ENCODE measurements at places on chromosomes 1 and 21.

DNA sequence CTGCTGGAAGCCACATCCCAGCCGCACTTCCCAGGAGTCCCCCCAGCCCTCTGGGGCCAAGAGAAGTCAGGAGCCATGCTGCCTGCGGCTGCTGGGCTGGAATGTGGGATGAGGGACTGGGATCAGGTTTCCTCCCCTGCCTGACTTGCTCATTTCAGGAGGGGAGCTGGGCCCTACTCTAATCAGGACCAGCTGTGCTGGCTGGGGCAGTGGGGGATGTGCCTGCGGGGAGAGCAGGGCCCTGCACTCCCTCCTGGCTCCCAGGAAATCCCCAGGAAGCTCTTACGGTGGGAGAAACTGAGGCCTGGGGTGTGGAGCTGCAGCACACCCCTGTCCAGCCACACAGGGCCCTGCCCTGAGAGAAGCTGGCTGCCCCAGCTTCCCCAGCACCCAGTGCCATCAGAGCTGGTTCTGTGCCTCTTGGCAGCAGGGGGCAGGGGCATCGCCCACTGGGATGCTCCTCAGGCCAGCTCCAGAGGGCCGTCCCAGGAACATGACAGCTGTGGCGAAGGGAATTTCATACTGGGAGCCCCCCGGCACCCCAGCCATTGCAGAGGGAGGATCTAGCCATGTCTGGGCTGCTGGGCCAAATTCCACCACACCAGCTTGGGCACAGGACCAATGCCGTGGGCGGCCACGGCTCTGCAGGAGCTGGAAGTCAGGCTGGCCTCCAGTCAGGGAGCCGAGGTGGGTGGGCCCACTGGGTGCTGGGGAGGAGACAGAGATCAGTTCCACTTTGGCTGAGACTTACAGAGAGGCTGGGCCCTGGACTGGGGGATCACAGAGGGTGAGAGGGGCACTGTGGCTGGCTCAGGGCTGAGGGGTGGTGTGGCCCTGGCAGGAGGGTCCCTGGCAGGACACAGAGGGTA, 21.3 kb upstream of the PRSS38 start:
- DNase-seq = no peak

GRCh38 chr1:19003371-19004290, 47.2 kb upstream of the IFFO2 start:
- DNase-seq = peak; percentile 9

GRCh38 chr1:7140251-7140650, 355.0 kb downstream of the CAMTA1 start:
- no peak for DNase-seq

GRCh38 chr1:30986755-30987154, 78.2 kb upstream of the SDC3 start:
- no peak for DNase-seq

- DNase-seq = no peak
Measured at GRCh38 chr1:24767351-24767750, 22.1 kb downstream of the CLIC4 start.

- no peak for DNase-seq
Measured at GRCh38 chr1:97796711-97797110, 124.1 kb downstream of the DPYD start.

- no peak for DNase-seq
Measured at GRCh38 chr1:219931033-219931432, 2.7 kb upstream of the SLC30A10 start.

- no peak for DNase-seq
Measured at GRCh38 chr1:180966312-180966711, 53.6 kb downstream of the KIAA1614 start.

DNA sequence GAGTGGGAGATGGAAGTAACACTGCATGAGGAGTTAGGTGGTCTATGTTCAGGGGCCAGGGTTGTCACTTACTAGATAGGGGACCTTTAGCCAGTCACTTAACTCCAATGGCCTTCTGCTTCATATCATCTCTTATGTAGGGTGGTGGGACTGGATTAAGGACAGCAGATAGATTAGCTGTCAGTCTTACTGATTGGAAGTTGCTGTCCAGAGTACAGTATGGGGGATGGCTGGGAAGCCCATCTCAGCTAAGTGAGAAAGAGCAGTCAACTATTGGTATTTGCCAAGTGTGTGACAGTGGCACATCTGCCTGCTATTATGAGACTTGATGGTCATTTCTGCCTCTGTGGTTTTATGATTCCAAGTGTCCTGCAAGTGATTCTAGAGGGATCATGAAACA, 130.9 kb downstream of the FGGY start:
- DNase-seq = no peak

DNA sequence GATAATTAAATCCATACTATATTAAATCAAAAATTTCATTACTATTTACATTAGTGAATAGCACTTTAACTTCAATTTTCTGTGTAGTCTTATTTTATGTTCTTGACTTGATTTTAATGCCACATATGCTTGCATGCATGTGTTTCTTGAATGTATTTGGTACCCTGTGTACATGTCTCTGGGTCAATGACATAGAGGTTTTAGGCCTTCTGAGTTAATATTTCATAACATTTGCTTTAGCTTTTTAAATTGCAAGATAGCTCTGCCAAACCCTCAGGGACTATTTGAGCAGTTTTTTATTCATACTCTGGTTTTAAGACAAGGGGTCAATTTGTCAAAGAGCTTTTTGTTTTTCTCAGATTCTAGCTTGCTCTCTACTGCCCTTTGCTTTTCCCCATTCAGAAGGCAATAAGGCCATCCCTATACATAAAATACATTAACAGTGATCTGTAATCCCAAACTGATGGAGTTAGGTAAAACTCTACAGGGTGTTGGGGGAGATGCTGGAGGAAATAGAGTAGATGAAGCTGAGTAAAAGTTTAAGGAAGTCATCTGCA, 5.0 kb downstream of the MLLT11 start:
- no peak for DNase-seq

DNA sequence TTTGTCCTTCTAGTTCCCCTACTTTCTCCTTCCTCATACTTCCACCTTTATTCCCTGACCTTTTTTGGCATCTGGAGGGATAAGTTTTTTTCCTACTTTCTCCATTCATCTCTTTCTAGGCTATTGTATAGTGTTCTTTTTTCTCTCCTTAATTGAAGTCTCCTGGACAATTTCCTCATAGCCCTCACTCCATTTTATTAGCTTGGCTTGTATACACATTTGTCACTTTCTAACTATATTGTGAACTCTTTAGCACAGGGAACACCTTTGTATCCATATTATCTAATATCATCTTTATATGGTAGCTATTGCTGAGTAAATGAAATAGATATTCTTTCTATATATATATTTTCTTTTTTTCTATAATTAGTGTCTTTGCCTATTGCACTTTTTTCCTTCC, 47.6 kb downstream of the TMED5 start:
- DNase-seq = no peak

DNA sequence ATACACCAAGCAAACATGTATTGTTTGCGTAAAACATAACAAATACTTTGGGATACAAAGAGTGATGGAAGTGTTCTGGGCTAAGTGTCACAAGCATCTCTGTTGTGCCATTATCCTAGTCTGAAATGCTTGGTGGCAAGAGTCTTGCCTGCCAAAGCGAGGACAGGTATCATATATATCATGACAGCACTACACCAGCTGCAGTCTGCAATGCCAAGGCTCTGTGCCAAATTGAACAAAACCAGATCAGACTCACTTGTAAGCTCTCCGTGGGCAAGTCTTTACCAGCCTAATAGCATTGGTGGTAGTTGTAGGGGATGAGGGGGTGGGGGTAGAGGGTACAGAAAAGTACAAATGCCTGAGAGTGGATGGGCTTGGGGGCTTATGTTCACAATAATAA, 119.2 kb downstream of the RWDD3 start:
- DNase-seq = no peak

GRCh38 chr1:206002871-206003801, at the start of gene RAB7B:
Gene RAB7B, minus strand, starts transcription at chr1:206003395. Its CDS starts 9,260 bp downstream, at chr1:205994135.
- DNase-seq = peak; percentile 80

GRCh38 chr1:29520571-29521437, 284.5 kb downstream of the PTPRU start:
- no peak for DNase-seq

DNA sequence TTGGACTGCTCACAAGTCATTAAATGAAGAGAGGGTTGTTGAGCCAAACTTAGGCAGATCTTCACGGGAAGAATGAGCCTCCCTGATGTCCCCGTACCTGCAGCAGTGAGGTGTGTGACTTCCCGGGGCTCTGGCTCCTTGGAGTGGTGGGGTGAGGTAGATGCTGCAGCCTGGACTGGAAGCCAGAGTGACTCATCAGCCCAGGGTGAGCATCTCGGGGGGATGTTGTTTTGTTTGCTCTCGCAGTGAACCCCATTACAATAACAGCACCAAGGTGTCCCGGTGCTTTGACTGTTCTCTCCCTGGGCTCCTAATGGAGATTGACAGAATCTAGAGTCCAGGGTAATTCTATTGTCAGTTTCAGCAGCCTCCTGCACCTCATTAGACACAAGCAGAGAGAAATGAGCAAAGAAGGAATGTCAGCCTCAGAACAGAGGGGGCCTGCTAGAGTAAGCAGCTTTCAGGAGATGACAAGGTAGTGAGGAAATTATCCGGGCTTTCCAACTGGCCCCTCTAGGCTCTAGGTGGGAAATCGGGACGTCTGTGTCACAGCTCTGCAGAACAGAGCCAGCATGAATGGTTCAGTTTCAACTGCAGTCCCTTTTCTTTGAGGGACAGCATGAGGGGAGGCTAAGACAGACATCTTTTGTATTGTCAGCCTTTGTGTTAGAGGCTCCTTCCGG, 36.0 kb upstream of the LRRN2 start:
- no peak for DNase-seq

GRCh38 chr1:99855914-99856450, 5.8 kb downstream of the AGL start:
- DNase-seq = no peak

DNA sequence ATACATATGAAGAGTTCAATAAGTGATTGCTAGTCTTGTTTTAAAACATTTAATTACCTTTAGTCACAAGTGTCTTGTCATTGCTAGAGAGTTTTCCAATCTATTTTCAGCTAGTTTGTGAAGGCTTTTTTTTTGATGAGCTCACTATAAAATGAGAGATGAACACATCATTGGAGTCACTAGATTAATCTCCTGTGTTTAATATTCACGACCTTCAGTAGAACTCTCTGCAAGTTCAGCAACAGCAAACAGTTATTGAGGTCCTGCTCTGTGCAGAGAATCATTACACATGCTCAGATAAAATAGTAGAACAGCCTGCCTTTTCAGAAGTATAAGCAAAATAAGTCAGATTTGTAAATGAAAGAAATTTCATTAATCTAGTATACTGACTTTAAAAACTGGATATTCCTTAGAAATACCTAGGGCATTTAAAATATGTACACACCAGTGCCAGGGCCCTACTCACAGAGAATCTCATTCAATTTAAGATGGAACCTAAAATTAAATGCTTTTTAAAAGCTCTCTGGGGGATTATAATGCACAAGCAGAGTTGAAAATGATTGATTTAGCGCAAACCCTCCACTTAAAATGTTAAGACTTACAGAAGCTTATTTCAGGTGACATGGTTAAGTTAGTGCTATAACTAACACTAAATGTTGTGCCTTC, 30.5 kb downstream of the KRTAP20-3 start:
- DNase-seq = no peak

GRCh38 chr1:185068341-185068740, 23.0 kb downstream of the RNF2 start:
- DNase-seq = no peak

- no peak for DNase-seq
Measured at GRCh38 chr1:196466654-196467053, 141.6 kb downstream of the KCNT2 start.

DNA sequence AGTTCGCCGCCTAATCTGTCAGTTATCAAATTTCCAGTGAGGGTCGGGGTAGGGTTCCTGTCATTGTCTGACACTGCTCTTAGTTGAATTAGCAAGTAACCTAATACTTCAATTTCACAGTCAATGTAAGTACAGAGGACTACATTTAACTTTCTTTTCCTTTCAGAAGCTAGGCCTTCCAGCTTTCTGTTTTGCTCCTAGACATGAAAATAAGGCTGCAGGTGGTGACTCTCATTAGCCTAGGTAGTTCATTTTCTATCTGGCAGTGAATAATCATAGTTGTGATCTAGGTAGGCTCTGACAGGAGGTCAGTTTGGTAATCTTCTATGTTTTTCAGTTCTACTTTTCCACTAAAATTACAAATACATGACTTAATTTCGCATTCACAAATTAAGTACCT, 783.1 kb downstream of the MRPL39 start:
- DNase-seq = no peak

DNA sequence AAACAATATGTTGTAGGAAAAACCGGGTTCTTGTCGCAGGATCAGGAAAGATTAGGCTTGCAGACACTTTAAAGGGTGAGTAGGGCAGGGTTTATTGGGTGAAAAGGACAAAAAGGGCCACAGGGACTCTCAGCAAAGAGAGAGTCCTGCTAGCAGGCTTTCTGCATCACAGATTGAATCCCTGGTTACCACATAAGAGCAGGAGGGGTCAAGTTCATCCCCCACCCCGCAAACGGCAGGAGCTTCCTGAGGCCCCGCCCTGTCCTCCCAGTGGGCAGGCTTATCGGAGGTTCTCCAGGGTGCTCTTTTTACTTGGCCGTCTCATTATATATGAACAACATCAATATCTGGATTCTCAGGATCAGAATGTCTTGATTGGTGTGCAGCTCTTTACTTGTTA, 47.7 kb downstream of the SYCP1 start:
- no peak for DNase-seq

DNA sequence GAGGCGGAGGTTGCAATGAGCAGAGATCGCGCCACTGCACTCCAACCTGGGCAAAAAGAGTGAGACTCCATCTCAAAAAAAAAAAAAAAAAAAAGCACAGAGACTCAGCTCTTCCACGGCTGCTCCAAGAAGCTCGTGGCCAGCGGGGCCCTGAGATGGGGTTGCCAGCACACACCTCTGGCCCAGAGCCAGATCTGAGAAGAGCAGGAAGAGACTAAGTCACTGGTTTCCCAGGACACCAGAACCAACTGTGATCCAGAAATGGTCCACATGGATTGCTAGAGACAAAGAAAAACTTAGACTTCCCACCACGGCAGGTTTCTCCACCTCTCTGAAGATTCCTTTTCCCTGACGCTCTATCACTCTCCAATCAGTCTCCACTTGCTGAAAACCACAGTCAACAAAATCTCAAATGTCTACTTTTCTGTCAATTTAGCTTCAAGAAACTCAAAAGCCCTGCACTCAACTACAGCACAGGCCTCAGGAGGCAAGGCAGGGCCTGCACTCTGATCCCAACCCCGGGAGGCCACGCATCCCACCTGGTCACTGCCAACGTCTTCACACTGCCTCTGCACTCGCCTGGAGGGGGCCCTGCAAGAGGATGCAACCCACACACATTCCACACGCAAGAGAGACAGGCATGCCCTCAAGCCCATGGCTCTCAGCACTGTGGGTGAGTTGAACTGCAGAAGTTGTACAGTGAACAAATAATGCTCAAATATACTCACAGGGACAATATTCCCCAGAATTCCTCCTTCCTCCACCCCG, 79.0 kb downstream of the NPHP4 start:
- DNase-seq = no peak

DNA sequence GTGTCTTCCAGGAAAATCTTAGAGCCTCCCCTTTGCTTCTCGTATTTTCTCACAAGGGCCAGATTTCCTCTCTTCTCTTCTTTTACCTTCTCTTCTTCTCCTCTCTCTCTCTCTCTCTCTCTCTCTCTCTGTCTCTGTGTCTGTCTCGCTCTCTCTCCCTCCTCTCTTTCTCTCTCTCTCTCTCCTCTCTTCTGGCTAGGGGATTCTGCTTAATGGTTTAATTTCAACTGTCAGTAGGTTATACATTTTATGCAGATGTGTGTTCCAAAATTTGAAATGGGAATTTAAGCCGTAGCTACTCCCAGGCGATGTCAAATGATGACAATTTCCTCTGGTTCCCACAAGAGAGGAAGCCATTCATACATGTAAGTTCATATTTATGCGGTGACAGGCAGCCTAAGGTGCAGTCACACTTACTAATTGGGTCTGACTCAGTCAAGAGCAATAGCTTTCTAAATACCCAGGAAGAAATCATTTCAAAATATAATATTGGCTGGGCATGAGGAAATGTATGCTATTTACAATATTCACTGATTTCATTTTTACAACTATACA, 1.4 kb downstream of the DSCAM start:
- no peak for DNase-seq

Data from NB4 (cell line).